HEK293T (cell line): ENCODE measurements at places on chromosomes 13 and 19.

DNA sequence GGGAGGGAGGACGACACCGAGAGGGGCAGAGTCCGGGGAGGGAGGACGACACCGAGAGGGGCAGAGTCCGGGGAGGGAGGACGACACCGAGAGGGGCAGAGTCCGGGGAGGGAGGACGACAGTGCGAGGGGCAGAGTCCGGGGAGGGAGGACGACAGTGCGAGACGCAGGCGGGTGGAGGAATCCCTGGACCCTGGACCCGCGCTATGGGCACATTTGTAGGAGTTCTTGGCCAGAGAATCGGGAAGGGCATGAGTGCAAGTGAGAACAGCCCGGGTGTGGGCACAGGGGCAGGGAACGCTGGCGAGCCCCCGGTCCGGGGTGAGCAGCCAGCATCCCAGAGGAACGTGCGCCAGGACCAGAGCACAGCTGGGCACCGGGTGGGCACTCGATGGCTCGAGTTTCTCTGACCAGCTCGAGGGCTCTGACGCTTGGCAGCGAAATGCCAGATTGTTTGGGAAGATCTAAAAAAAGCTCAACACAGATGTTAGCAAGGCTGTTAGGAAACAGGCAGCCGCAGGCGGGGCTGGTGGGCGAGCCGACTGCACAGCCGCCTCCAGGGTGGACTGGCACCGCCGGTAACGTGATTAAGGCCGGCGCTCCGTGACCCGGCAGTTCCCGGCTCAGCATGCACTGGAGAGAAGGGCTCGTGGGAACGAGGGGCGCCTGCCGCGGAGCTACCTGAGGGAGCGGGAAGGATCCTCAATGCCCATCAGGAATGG, 17.9 kb upstream of the C2CD4C start:
- no peak for DNase-seq

- no peak for DNase-seq
Measured at GRCh38 chr13:98509271-98510155, 67.4 kb downstream of the STK24 start.

DNA sequence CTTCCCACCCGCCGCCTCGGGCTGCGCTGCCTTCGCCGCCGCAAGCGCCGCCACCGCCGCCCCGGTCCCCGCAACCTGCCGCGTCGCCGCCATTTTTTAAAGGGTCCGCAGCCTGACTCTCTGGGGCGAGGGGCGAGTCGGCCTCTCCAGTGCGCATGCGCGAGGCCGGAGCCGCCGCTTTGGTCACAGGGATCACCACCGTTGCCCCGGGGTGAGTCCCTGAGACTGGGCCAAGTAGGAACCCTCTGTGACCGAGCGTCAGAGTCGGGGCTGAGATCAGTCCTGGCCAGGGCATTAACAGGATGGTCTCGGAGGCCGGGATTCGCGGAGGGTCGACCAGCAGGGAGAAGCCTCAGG, 42.6 kb downstream of the ZNF146 start:
- DNase-seq = no peak

DNA sequence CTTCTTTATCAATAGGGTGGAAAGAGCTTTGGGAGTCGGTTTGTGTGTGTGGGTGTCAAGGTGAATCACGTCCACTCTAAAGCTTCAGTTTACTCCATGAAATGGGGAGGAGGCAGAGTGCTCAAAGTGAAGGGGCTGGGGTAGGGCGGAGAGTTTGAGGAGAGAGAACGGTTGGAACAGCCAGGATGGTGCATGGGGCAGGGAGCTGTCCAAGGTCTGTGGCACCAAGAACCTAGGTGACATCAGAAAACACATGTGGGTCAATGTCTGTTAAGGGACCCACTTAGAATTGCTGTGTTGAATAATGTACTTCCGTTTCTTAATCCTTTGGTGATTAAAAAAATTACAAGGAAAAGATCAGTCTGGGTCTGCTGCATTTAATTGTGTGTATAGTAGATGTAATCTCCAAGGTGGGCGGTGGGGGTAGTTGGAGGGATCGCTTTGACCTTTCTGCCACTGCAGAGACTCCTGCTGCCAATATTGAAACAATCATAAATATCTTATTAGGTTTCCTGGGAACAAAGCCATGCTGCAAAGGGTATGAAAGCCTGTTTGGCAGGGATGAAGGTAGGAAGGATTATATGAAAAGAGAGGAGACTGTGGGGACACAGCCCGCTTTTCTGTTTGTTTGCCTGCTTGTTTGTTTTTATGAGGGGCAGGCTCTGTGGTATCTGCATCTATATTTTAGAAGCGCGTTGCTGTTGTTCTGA, 122.3 kb downstream of the ATP8A2 start:
- no peak for DNase-seq

GRCh38 chr19:54418030-54418929, 3.0 kb downstream of the TTYH1 start:
- DNase-seq = no peak

GRCh38 chr13:71171740-71172139, 695.3 kb downstream of the DACH1 start:
- no peak for DNase-seq
